ENCODE measurements at places on chromosomes 11 and 22.

- DNase-seq = no peak
These were observed 33.1 kb upstream of the GRAMD4 start for GRCh38 chr22:46587061-46587460.

GRCh38 chr11:120035756-120036155, 102.2 kb downstream of the TRIM29 start:
- no peak for DNase-seq

- DNase-seq = no peak
These were observed 27.9 kb upstream of the RIC3 start for GRCh38 chr11:8196749-8197148.

- DNase-seq = peak; percentile 26
These were observed 388.4 kb downstream of the SOX6 start for GRCh38 chr11:15967966-15968365.

GRCh38 chr22:43188829-43189545, 2.1 kb upstream of the TTLL12 start:
- DNase-seq = no peak

DNA sequence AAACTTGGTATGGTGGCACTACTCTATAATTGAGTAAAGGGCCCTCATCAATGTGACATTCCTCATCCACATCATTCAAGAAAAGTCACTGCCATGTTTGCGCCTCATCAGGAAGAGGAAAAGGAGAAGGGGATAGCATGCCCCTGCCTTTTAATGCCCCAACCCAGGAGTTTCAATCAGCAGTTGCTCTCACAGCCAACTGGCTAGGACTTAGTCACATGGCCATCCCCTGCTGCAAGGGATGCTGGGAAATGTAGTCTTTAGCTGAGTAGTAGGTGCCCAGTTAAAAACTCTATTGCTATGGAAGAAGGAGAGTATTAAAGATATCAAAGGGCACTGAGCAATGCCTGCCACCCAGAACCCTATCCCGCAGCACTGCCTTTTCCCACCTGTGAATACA, 10.9 kb upstream of the CCND1 start:
- DNase-seq = no peak

- DNase-seq = no peak
These were observed 13.2 kb downstream of the RAC2 start for GRCh38 chr22:37230673-37231405.

DNA sequence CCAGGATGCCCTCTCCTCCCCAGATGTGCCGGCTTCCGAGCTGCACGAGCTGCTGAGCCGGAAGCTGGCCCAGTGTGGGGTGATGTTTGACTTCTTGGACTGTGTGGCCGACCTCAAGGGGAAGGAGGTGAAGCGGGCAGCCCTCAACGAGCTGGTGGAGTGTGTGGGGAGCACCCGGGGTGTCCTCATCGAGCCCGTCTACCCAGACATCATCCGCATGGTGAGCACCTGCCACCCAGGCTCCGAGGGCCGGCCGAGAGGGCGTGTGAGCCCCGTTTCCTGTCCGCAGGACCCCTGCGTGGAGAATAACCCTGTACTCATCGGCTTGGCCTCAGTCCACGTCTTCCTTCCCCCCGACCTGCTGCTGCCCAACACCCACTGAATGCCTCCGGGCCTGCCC, 2.2 kb downstream of the PPP2R5B start:
- no peak for DNase-seq

GRCh38 chr22:39384750-39385480, 14.7 kb upstream of the TAB1 start:
- no peak for DNase-seq

GRCh38 chr11:26947904-26948639, 45.8 kb upstream of the FIBIN start:
- no peak for DNase-seq

DNA sequence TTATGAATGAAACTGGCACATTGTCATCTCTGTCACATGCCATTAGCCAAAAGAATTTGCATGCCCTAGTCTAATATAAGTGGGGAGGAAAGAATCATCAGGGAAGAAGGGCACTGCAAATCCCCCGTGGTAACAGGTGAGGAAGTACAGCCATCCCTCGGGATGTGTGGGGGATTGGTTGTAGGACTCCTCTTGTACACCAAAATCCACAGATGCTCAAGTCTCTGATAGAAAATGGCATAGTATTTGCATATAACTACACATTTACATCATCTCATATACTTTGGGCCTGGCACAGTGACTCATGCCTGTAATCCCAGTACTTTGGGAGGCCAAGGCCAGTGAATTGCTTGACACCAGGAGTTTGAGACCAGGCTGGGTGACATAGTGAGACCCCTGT, 109.7 kb downstream of the HIPK3 start:
- peak; percentile 23 for DNase-seq

- peak; percentile 61 for DNase-seq
These were observed 20.8 kb upstream of the ATP5MG start for GRCh38 chr11:118380571-118380970.

DNA sequence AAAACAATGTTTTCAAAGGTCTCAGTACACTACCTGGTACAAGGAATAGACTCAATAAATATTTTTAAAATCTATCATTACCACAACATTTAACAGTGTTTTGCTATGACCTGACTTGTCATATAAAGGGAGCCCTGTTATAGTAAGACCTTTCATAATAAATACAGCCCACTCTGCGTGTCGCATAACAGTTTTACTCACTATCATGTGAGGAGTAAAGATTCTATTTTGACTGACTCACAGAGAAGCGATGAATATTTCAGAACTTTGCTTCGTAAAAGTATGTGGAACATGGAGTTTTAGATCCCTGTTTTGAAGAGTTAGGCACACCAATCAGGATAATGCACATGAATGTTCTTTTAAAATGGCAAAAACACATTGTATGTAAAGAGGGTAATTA, 531.2 kb downstream of the KCNA4 start:
- DNase-seq = peak; percentile 6

DNA sequence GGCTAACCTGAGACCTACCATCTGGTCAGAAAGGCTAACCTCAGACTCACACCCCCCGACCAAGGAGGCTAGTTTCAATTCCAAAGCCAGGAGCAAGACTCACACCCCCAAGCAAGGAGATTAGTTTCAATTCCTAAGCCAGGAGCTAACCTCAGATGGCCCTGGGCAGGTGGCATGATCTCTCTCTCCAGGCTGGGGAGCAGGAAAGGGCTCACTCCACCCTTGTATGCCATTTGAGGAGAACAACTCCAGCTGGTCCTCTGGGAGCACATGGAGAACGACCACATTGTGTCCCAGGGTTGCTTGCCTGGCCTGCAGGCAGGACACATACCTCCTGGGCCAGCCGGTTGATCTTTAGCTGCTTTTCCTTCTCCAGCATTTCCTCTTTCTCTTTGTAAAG, 32.6 kb downstream of the USH1C start:
- DNase-seq = peak; percentile 69

- DNase-seq = no peak
These were observed 1258.0 kb downstream of the BRD1 start for GRCh38 chr22:48569476-48570233.

DNA sequence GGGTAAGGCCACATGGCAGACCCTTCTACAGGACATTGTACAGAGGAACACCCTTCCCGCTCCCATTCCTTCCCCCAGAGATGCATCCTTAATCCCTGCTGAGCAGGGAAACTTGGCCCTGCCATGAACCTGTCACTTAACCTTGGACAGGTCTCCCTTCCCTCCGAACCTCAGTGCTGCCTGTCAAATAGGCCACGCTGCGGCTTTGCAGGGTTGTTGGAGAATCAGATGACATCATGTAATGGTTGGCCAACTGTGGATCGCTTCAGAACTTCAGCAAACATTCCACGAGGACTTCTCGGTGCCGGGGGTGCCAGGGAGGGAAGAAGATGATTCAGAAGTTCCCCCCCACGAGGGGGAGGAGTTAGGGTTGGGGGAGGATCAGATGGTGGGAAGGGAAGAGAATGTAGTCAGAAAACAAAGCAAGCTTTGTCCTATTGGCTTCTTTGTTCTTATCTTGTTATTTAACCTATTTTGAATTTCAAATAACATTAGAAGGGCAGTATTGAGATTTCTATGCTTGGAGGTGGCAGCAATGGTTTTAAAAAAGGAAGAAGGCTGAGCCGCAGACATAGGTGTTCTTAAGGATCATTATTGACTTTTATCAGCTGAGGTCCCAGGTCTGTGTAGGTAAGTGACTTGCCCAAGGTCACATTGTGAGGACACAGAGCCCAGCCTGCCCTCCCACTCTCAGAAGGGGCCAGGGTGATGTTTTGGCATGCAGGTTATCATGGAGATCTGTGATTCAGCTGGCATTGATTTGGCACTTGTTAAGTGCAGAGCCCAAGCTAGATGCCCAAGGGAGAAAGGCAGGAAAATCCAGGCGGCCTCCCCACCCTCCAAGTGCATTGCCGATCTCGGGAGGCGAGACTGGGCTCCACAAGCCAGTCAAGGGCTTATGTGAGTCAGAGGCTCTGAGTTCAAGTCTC, 3.1 kb downstream of the CDC42EP1 start:
- peak; percentile 94 for DNase-seq

GRCh38 chr11:115576606-115577380, 72.6 kb upstream of the CADM1 start:
- DNase-seq = no peak

DNA sequence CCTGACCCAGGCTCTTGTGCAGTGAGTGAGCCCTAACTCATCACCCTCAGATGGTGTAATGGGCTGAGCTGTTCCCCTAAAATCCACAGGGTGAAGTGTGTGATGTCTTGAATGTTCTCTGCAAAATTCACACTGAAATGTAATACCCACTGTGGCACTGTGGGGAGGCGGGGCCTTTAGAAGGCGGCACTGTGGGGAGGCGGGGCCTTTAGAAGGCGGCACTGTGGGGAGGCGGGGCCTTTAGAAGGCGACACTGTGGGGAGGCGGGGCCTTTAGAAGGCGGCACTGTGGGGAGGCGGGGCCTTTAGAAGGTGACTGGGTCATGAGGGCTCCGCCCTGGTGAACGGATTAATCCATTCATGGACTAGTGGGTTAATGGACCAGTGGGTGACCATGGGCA, 33.0 kb downstream of the CHID1 start:
- DNase-seq = no peak

- DNase-seq = no peak
These were observed 18.9 kb downstream of the EXPH5 start for GRCh38 chr11:108574675-108575074.

DNA sequence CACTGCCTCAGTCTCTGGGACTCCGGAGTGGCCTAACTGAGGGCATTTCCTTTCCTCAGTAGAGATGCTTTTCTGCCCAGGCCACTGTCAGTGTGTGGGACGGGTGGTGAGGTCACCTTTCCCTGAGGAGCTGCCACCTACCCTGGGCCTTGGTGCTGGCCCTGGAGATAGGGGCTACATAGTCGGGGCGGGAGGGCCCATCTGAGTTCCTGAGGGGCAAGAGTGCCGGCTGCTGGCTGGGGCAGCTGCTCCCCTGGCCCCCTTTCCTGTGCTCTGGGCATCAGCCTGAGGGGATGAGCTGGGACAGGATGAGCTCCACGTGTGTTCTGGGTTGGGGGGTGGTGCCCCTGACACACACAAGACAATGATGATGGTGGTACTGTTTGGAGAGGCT, 5.4 kb downstream of the KCNC1 start:
- DNase-seq = no peak

GRCh38 chr22:46056546-46057245, 79.7 kb upstream of the WNT7B start:
- DNase-seq = no peak

DNA sequence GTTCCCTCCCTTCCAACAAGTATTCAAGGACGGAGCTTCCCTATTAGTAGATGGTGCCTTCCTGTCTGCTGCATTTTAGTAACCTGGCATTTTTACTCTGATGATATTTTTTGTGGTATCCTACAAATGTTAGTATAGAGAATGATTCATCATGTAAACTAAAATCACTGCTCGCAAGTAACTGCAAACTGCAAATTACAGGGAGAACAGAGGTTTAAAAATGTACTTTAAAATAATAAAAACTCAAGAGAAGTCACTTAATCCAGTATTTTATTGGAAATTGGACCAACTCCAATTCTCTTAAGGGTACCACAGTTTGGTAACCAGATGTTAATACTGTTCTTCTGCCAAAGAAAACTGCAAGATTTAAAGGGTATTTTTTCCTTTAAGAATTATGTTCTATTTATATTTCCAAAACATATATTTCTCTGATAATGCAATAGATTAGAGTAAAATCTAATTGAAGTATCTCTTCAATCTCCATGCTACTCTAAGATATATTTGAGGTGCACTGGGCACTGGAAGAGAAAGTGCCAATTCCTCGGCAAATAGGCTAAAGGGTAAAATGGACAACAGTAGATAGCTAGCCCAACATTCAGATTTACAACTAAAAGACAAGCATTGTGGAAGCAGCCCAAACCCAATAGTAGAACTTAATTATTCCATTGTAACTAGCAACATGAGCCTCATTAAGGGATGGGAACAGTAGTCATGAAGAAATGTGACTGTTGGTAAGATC, 298.0 kb downstream of the TTC28 start:
- DNase-seq = peak; percentile 17

DNA sequence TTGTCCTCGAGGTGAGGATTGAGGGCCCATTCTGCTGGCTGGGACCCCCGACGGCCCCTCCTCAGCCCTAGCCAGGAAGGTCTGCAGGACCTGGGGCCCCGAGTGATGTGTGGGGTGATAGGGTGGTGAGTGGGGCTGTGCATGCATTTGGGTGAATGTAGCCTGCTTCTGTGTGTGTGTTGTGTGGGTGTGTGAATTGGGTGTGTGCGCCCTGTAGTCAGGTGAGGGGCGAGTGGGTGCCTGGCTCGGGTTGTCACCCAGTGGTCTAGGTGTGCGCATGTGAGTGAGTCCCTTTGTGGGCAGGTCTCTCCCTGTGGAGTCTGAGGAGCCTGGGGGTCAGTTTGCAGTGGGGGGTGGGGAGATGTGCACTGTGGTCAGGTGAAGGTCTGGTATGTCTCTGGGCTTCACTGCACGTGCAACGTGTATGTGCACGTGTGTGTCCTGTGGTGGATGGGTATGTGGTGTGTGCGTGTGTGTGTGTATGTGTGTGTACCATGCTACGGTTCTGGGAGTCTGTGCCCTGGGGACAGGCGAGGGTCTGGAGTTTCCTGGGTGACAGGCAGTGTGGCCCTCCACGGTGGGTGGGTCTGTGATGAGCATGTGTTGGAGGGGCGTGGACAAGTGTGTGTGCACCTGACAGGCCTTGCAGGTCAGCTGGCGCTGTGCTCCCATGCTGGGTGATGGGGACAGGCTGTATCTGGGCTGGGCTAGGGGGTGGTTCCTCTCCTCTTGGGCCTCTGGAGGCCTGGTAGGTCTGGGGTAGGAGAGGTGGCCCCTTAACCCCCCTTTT, 1.0 kb downstream of the TMEM151A start:
- DNase-seq = no peak

DNA sequence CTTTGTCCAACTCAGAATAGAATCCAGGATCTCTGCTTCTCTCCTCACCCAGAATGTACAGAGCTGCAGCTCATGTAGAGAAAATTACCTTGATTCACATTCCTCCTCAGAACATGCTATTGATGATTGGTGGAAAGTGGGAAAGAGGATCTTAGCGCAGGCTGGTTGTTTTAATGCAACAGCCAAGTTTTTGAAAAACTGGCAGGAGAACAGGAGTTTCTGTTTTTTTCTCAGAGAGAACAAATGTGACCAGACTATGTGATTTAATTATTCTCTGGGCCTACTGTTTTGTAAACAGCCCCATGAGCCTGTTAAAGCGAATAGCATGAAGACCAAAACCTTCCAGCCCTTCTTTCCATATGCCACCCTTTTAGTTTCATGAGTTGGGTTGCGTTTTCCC, 19.1 kb upstream of the IL18BP start:
- DNase-seq = no peak

Data from myocyte (in vitro differentiated cells).